ENCODE measurements at places on chromosomes 3 and 15.

DNA sequence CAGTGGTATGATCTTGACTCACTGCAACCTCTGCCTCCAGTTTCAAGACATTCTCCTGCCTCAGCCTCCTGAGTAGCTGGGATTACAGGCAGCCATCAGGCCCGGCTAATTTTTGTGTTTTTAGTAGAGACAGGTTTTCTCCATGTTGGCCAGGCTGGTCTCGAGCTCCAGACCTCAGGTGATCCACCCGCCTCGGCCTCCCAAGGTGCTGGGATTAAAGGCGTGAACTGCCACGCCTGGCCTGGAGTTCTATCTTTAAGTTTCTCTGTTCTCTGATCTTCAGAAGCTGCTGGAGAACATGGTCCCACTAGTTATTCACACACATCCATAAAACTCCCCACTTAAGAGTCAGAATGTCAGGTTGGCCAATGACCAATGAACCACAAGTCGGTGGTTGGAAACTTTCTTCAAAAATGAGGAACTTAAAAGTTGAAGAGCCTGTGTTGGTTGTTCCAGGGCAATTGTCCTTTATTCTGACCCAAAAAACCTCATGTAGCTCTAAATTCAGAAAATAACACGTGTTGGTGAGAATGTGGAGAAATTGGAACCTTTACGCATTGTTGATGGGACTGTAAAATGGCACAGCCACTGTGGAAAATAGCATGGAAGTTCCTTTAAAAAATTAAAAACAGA is 55.9 kb upstream of the PIK3CB start:
- DNase-seq: no peak

DNA sequence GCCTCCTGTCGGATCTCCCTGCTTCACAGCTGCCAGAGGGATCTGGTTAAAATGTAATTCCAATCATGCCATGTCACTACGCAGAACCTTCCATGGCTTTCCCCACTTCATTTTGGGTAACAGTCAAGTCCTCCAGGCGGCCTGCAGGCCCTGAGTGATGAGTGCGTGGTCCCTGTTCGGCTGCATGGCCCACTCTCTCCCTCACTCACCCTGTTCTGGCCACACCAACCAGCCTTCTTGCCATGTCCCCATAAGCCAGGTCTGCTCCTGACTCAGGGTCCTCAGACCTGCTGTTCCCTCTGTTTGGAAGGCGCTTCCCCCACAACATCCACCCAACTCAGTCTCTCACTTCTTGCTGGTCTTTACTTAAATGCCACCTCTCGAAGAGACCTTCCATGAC is 41.6 kb upstream of the LINGO1 start:
- DNase-seq: no peak

DNA sequence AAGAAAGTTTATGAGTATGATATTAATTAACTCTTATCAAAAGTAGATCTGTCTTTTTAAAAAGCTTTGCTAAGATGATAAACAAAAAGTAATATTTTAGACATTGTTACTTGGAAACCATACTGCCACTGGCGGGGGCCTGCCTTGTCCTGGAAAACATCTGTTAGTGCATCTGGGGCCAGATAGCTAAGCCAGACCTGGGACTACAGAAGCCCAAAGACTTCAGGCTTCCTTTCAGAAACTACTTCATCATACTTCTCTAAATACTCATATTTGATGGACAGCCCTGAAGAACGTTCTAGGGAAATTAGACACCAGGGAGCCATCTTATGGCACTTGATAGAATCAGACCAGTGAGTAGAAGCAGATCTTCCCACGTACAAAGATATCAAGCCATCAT is 795.4 kb upstream of the SEMA6D start:
- no peak for DNase-seq

GRCh38 chr15:32718821-32719716 is 1.3 kb downstream of the GREM1 start:
- no peak for DNase-seq

- DNase-seq: peak; percentile 38
Observed at GRCh38 chr3:111072031-111072921, 660 bp downstream of the NECTIN3 start.

- peak; percentile 50 for DNase-seq
Observed at GRCh38 chr3:4417449-4417848, 49.6 kb downstream of the SUMF1 start.

- no peak for DNase-seq
Observed at GRCh38 chr15:43095243-43095642, 10.6 kb downstream of the UBR1 start.

DNA sequence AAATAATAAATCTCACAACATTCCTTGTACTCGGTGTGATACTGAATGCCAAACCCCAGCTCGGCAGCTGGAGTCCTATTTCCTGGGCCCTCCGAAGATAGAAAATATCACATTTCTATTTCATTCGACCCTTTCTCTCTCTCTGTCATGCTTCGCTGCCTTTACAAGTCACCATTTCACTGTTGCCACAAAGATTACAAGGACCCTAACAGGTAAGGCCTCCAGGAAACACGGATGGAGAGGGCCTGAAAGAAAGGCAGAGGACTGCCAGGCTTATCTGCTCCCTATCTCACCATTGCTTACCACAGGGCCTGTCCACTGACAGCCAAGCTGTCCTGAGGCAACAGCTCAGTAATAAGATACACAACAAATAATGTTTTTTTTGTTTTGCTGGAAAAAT is 376.5 kb downstream of the MECOM start:
- no peak for DNase-seq

GRCh38 chr3:27467545-27467944 is 16.6 kb downstream of the SLC4A7 start:
- DNase-seq: peak; percentile 66

DNA sequence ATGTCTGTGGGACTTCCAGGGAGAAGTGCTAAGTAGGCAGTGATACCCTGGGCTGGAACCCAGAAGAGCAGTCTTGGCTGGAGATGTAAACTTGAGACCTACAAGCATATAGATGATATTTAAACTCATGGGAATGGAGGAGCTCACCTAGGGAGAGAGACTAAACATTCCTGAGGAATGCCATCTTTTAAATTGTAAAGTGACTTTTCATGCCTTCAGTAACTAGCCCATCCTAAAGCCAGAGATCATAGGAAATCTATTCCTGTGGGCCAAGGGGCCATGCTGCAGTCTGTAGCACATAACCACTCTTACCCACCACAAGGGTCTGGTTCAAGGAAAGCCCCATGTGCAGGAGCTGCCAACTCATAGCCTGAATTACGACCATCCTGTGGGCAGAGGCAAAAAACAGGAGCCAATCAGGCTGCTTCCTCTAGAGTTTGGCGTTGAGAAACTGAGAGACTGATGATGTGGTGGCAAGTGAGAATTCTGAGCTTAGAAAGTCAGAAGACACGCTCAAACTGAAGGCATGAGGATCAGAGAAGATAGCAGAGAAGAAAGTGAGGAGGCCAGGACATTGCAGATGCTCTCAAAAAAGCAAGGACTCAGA is 37.5 kb downstream of the CTDSPL start:
- no peak for DNase-seq

GRCh38 chr15:70348581-70349344 is 251.0 kb upstream of the TLE3 start:
- DNase-seq: no peak

Measured in fibroblast of skin of right quadriceps (primary cell).